ENCODE measurements at places on chromosomes 5 and 9.

GRCh38 chr9:81211741-81212140, 477.6 kb downstream of the TLE1 start:
- no peak for DNase-seq

DNA sequence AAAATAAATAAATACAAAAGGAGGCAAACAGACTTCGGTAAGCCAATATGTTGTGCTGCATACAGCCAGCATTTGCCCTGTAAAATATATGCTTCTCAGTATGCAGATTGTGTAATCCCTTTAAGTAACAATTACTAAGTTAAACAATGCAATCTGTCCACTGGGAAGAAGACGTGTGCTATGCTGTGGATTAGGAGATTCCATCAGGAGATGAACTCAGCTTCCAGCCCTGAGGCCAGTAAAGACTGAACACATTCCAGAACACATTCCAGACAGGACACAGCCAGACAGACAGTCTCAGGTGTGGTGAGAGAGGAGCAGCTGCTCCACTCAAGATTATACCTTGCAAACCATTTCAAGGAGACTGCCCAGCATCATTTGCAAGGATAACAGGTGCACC, 97.8 kb downstream of the MPDZ start:
- no peak for DNase-seq

DNA sequence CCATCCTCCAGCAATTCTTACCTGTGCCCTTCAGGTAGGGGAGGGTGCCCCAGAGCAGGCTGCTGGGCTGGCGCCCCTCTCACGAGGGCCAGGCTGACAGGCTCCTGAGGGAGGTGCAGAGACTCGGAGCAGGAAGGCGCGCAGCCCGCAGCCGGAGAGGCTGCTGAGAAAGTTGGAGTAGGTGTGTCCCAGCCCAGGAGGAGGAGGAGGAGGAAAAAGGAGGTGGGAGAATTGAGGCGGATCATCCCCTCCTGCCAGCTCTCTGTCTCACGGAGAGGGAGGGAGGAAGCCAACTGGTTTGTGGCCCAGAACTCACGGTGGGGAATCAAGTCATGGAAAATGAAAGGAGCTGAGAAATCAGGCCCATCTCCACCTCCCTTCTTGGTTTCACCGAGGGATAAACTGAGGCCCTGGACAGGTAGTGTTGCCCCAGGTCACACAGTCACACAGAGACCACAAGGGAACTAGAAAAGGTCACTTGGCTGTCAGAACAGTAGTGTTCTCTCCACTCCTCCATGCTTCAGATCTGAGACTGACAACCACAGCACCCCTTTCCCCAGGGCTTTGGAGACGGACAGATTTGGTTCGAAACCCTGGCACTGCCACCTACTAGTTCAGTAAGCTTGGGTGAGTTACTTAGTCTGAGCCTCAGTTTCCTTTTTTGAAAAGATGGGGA, at the start of gene FAT2:
Gene FAT2, minus strand, starts transcription at position 188 of the 676 bp plus-strand sequence. CDS start 22,400 bp downstream, outside the sequence.
- DNase-seq: no peak

GRCh38 chr5:10457682-10458574, 16.2 kb downstream of the ROPN1L start:
- no peak for DNase-seq

DNA sequence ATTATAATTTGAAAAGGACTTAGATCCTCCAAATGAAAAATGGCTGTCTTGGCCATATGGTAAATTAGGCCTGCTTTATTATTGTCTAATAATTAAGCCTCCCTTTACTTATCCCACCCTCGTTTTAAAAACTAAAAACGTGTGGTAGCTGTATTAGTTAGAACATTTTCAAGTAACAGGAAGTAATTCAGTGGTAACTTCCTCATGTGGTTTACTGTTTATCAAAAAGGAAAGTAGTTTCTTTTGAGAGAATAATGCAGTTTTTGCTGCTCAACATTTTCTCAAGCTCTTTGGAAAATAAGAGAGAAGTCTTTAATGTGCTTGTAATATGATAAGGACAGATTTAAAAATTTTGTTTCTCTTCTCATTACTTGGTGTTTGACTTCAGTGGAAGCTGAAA, 26.0 kb downstream of the ZCCHC7 start:
- DNase-seq: no peak

DNA sequence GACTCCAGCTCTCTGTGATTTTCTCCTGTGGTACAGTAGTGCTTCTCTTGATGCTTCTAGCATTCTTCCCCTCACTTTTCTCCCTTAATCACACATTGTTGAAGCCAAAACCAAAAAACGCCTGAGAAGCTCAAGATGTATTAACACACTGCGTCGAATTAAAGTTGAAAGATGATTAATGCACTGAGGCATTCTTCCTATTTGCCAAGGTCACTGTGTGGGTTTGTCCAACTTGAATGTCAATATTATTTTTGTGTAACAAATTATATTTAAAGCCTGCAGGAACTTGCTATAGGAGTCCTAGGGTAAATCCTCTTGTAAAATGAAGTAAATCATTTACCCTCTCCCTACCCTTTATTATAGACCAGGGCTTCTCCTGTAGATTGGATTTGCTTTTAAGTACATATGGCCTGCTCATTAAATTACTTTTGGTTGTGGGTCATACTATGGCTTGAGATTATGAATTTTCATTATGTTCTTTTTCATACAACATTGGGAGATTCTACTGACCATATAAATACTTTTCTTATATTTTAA, 68.1 kb downstream of the GDA start:
- no peak for DNase-seq

GRCh38 chr5:2805080-2805479, 53.6 kb upstream of the IRX2 start:
- no peak for DNase-seq

DNA sequence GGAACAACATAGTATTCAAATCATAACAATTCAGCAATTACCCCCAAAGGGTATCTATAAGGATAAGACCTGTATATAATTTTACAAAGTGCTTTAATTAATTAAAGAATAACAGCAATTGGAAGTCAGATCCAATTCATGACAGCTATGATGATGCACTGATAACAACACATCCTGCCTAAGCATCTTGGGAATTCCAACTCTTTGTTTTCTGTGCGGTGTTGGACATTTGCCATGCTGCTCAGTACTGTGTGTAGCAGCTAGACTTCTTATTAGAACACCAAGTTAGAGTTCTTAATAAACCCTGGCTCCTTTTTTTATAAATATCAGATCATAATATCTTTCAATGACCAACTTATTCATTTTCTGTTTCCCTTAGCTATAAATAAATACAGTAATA, 209.0 kb downstream of the SEC61B start:
- DNase-seq: no peak

DNA sequence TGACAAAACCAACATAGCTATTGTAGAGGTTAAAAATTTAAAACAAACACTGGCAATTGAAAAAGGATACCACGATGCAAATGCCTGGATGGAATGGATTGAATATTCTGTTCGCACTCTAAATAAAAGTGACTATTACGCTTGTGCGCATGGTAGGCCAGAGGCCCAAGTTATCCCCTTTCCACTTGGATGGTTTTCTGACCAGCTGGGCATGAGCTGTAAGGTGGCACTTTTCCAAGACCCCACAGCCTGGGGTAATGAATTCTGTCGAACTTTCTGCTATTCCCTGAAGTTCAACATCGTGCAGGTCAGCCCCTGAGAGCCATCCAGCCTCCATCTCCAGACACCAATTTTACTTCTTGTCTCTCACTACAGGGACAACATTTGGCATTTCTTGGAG, 5.4 kb upstream of the RNF180 start:
- DNase-seq: no peak

DNA sequence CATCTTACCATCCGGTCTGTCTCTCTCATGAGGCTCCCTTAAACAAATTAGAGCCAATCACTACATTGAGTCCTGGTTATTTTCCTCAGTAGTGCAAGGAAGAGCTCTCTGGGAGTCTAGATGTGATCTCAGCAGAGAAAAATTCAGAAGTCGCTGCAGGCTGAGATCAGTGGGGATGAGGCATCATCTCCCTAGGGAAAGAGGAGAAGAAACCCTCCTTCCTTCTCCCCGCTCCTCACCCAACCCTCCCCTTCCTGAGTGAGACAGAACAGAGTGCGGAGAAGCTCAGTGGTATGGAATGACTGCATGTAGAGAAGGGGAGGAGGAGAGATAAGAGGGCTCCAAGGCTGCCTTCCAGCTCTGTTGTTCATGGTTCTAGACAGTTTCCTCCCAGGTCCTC, 80.5 kb downstream of the PAPPA start:
- no peak for DNase-seq

GRCh38 chr9:77016526-77017504, 2.6 kb upstream of the FOXB2 start:
- DNase-seq: no peak

GRCh38 chr9:21837501-21837900, 35.1 kb downstream of the MTAP start:
- no peak for DNase-seq

GRCh38 chr9:3698076-3698475, 172.3 kb upstream of the RFX3 start:
- no peak for DNase-seq

GRCh38 chr9:109320331-109320741, 523 bp downstream of the EPB41L4B start:
- DNase-seq: peak; percentile 27

- DNase-seq: no peak
Measured at GRCh38 chr5:160060001-160060400, 51.1 kb downstream of the TTC1 start.

GRCh38 chr9:93126825-93127368, 7.2 kb downstream of the NINJ1 start:
- no peak for DNase-seq

DNA sequence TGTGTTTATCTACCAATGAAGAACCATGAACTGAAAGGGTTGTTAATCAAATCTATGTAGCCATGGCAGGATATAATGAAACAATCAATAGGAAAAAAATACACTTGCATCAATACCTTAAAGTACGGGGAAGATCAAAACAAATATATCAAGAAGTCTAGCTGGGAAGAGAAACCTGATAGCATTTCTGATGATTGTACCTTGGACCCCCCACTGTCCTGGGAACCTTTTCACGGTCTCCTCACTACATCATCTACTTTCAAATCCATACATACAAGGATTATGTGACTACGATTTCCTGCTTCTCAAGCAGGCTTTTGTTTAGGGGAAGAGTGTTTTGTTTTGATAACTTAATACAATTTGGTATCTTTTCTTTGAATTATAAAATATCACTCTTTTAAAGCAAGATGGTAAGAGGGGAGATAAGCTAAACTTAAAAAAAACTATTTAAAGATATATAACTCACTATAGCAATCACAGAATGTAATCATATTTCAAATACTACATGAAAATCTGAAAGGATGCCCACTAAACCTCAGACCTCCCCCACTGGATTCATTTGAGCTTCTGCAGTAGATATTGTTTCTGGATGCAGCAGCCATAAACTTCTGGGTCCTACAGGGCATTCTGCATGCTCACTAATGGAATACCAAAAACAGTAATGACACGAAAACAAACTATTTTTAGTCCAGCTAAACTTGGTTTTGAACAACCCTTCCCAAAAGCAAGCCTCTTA, 8.0 kb downstream of the EBF1 start:
- no peak for DNase-seq

DNA sequence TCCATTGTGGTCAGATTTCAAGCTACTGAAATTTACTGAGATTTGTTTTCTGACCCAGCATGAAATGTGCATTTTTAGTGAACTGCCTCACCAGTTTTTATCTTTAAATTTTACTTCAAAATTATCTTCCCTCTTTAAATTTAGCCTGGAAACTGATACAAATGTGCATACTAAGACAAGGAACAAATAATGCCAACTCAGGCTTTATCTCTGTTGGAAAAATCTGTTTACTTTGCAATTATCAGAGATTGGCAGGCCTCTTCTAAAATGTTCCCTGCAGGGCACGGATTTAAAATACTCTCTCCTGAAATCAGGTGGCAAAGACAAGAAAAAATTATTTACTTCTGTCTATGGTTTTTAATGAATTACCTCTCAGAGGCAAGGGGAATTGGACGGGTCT, 151.0 kb upstream of the PTCH1 start:
- DNase-seq: no peak

DNA sequence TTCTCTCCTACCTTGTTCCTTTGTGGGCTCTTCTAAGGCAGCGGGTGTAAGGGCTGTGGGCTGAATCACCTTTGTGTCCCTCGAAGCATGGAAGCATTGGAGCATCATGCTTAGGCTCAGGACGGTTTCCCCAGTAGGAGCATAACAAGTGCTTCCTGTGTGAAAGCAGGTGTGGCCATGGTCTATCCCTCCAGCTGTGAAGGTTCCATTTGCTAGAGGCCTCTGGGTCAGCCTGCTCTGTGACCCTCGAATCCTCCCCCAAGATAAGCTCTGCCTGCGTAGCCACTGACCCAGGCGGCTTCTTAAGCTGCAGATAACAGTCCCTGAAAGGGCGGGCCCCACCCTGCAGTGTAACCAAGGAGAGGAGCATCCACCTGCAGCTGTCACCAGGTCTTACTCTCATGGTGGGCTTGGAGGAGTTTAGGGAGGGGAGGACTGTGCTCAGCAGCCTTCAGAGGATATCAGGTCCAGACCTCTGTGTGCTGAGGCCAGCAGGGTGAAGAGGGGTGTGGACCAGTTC, 8.4 kb upstream of the NDST1 start:
- no peak for DNase-seq

- DNase-seq: no peak
Measured at GRCh38 chr9:25716220-25716872, 38.1 kb upstream of the TUSC1 start.

GRCh38 chr9:27436234-27436633, 87.9 kb upstream of the IFNK start:
- no peak for DNase-seq

DNA sequence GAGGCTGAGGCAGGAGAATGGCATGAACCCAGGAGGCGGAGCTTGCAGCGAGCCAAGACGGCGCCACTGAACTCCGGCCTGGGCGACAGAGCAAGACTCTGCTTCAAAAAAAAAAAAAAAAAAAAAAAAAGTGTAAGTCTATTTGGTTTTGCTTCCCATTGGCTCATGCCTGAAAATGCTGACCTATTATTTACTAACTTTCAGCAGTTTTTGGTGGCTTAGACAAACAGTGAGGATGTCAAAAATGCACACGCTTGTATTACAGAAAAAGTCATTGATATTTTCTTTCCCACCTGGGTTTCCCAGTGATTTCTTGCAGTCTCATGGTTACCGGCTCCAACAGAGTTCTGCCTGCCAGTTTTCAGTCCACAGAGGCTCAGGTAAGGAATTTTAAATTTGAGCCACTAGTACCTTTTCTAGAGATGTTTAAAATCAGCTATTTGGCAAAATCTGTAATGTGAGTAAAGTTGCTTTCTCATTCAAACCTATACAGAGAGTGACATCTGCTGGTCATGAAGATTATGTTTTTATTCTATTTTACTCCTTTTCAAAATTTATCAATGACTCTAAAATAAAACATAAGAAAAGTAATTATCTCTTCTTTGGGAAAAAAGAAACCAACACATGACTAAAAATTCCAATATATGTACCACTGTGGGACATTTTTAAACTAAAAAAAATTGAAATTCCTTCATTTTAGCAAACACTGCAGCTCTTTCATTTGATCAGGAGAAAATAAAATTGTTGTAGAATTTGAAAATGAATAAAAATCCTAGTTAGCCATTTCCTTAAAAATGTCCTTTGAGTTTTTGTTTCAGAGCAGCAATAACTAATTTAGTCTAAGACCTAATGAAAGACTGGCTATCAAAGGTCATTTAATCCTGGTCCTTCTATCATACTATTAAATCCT, 8.8 kb downstream of the FAM200C start:
- DNase-seq: no peak

- DNase-seq: no peak
Measured at GRCh38 chr9:108052431-108053080, 563.0 kb upstream of the KLF4 start.

- DNase-seq: no peak
Measured at GRCh38 chr5:55347786-55348185, 40.0 kb downstream of the MTREX start.

- no peak for DNase-seq
Measured at GRCh38 chr9:123684393-123685149, 245.4 kb downstream of the DENND1A start.

GRCh38 chr5:110815916-110816605, 77.3 kb downstream of the SLC25A46 start:
- no peak for DNase-seq
